ENCODE measurements at places on chromosomes 11 and 22.

DNA sequence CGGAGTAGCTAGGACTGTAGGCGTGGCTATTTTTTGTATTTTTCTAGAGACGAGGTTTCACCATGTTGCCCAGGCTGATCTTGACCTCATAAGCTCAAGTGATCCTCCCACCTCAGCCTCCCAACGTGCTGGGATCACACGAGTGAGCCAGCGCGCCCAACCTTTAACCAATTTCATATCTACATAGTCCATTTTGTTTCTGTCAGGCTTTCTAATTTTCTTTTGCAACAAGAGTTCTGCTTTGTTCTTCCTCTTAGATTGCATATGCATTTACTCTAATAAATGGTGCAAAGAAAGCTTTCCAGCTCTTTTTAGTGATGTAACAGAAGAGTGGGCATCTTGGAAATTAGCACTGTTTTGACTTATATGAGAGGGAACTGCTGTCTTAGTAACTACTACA is 13.3 kb downstream of the RTN3 start:
- DNase-seq: no peak

DNA sequence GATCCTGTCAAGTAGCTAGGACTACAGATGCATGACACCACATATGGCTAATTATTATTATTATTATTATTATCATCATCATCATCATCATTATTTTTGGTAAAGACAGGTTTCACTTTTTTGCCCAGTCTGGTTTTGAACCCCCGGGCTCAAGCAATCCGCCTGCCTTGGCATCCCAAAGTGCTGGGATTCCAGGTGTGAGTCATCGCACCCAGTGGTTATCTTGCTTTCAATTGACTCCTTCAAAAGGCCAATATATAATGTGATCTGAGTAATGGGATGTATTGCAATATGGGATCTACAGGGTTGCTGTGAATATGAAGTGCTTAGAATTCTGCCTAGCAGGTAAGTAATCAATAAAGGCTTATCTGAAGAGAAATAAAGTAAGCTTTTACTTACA is 221.2 kb downstream of the SBF2 start:
- DNase-seq: no peak

- no peak for DNase-seq
Observed at GRCh38 chr11:47340980-47341775, 11.3 kb downstream of the MYBPC3 start.

DNA sequence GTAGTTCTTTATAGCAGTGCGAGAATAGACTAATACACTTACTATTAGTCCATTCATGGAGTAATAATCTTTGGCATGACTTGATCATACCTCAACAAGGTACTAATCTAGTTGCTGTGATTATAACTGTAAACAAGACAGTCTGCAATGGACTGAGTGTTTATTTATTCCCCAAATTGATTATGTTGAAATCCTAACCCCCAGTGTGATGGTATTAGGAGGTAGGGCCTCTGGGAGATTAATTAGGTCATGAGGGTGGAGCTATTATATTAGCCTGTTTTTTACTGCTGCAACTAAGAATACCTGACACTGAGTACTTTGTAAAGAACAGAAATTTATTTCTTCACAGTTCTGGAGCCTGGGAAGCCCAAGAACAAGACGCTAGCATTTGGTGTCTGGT is 30.9 kb upstream of the CSNK2A3 start:
- DNase-seq: no peak

DNA sequence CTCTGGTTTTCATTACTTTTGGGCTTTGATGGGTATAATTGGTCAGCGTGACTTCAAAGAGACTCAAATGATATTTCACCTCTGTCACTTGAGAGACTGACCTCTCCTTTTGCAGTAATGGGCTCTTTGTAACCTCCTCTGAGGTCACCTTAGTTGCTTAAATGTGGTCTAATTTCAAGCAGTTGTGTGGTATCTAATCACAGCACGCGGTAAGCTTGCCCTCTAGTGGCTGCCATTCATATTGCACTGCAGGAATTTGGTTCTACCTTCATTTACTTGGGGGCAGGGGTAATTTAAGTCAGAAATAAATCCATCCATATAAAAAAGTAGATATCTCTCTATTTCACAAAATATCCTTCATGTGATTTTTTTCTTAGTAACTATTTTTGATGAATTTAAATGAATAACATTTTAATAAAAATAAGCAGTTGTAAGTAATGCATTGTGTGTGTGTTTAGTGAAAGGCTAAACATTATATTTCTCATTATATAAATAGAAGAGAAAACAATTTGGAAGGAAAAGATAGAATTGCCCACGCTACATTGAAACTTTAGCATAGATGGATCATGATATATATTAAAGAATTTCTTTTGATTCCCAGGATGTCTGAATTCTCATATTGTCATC is 55.0 kb upstream of the ANO3 start:
- peak; percentile 39 for DNase-seq

DNA sequence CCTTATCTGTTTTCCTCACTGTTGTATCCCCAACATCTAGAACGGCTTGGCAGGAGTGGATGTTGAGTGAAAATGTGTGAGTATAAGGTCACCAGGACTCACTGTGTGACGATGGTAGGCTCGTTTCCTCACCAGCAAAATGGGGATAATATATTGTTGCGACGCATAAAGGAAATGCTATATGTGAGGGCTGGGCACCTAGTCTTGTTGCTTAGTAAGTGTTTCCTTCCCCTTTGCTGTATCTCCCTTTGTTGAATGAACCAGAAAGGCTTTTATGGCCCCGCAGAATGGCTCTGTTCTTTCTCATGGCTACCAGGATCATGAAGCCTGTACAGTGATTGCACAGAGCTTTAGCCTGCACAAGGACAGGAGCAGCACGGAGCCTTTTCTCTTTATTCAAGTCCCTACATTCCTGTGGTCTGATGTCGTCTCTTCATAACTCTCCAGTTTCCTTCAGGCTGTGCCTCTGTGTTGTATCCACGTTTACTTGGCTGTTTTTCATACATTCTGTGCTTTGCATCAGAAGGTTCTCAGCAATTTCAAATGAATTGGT is 5.4 kb downstream of the TNRC6B start:
- no peak for DNase-seq

DNA sequence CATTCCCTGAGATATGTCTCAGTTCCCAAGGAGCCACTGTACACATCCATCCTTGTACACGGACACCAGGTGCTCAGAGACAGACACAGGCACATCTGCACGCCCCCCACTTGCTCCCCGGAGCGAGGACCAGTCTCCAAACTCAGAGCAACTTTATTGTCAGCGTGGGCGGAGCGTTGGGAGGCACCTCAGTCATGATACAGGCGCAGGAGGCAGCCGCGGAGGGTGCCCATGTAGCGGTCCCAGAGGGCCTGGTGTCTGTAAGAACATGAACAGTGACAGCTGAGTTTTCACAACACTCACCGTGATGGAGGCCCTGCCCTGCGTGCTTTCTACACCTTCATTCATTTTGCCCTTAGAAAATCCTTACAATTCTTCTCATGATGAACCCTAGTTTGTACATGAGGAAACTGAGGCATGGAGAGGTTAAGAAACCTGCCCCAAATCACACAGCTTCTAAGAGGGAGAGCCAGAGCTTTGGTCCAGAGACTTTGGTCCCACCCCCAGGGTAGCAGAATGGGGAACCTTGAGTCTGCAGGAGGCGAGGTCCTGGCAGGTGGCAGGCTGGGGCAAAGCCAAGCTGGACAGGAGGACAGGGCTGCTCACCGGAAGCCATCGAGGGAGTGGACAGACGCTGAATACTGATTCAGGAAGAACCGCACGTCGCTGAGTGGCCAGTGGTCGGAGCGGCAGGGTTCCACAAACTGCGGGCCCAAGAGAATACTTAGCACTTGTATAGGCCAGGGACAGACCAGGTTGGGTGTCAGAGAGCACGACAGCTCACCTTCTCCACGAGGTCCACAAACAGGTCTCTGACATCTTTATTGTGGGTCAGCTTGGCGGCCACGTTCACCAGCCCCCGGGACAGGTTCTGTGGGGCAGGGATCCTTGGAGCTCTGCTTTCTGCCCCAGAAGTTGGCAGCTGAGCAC is 4.2 kb downstream of the FIBP start:
- DNase-seq: no peak

- no peak for DNase-seq
Observed at GRCh38 chr11:92455210-92455790, 230.7 kb downstream of the FAT3 start.

- no peak for DNase-seq
Observed at GRCh38 chr11:112440518-112440917, 179.9 kb upstream of the PLET1 start.

DNA sequence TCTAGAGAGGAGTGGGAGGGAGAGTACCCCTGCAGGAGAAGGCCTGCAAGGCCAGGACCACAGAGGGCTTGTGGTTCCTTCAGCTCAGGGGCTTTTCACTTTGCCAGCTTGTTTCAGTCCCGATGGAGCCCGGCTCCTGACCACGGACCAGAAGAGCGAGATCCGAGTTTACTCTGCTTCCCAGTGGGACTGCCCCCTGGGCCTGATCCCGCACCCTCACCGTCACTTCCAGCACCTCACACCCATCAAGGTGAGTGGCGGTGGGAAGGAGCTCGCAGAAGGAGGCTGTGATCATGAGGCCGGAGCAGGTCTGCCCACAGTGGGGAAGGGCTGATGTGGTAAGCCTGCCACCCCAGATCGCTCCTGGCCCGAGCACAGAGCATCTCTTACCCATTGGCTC is 13.5 kb downstream of the ACP2 start:
- no peak for DNase-seq

DNA sequence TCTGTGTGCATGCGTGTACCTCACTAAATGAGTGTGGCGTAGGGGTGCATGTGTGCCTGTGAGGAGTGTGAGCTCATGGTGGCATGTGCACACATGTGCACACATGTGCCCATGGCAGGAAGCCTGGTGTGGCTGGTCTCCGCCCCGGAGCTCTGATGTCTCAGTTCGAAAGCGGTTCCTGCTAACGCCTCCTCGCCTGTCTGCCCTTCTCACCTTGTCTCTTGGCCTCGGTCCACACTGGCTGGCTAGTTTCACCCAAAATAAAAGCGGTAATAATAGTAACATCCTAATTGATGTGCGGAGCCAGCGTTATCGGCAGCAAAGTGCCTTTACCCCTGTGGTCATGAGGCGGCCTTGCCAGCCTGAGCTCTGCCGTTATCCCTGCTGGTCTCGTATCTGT is 1190.4 kb downstream of the BRD1 start:
- no peak for DNase-seq

- no peak for DNase-seq
Observed at GRCh38 chr22:44057401-44057987, 33.4 kb downstream of the PARVB start.

- peak; percentile 50 for DNase-seq
Observed at GRCh38 chr22:26476705-26477340, 6.8 kb downstream of the HPS4 start.

- DNase-seq: no peak
Observed at GRCh38 chr11:24521601-24522000, 24.7 kb downstream of the LUZP2 start.

DNA sequence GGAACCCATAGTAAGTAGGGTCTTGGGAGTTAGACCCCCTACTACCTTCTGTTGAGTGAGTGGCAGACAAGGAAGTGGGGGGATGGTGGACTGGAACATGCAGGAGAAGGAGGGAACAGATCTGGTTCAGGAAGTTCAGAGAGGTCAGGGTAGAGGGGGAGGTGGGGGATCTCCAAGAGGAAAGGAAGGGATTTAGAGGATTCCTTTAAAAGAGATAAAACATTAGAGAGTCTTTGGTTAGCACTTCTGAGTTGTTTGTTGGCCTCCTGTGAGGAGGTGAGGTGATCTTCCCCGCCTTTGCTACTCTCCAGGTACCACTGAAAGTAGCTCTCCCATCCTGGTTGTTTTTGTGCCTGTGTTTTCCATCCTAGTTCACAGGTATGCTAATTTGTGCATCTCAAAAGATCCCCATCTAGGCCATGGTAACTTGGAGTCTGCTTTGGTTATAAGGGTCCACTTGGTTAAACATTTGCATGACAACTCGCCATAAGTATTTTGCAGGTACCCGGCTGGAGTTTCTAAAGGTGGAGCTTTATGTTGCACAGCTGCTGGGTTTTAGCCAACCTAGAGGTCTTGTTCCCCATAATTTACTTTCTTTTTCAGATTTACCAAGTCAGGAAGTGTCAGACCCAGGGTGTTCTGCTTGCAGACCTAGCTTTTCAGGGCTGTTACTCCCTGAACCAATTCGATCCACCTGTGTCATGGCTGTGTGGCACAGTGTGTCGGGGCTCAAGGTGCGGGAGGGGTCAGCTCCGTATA is 79.3 kb upstream of the SORL1 start:
- peak; percentile 67 for DNase-seq

- no peak for DNase-seq
Observed at GRCh38 chr11:285894-286220, 3.1 kb upstream of the PGGHG start.

DNA sequence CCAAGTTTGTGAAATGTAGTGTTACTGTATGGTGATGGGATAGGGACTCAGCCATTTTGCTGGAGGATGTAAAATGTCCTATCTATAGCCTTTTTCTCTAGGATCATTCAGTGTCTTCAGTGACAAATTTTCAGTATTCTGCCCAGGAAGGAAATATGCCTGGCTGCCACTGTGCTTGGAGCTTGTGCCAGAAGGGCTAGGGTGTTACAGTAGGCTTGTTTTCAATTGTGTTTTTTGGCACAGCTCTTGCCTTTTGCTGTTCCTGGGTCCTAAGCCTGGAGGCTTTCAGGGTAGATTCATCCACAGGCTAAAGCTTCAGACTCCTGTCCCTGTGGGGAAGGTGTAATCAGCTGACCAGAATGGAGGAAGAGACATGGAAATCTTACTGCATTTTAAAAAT is 22.0 kb upstream of the PHOX2A start:
- DNase-seq: no peak

DNA sequence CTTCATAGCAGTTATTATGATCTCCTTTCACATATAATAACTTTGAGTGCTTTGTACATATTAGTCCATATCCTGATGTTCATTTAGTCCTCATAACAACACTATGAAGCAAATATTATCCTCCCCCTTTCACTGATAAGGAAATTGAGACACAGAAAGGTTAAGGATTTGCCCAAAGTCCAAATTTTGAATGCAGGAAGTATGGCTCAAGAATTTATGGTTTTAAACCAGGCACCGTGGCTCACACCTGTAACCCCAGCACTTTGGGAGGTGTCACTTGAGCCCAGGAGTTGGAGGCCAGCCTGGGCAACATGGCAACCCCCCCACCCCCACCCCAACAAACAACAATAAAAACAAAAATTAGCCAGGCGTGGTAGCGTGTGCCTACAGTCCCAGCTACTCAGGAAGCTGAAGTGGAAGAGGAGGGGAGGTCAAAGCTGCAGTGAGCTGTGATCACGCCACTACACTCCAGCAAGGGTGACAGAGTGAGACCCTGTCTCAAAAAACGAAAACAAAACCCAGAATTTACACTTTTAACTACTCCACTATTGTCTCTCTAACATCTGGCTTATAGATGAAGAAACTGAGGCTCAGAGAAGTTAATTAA is 8.6 kb downstream of the CCDC34 start:
- no peak for DNase-seq

DNA sequence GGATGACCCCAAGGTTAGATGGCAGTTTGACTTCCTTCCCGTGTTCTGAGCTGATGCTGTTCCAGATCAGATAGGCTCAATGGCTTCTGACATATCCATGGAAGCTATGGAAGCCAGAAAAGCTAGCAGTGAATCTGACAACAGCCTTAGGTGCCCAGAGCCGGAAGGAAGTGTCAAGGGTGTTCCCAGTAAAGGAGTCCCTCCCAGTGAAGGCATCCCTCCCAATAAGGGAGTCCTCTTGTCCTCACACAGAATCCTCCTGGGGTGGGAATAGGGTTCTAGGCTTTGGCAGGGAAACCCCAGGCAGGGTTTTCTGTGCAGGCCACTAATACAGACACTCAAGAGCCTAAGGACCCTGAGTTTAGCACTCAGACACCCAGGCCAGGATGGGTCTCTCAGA is 47.0 kb upstream of the ISX start:
- no peak for DNase-seq

- DNase-seq: no peak
Observed at GRCh38 chr22:45316796-45317526, 7.2 kb downstream of the FAM118A start.
